Urinary bladder (tissue), 4 donors: ENCODE measurements at places on chromosomes 2 and 18. TPM values are rescaled to one million over a fixed set of nuclear protein-coding genes. Genes with fewer than 3 reads are reported as not detected.

RAB11FIP5 gene
- polyA plus RNA-seq: 22.6 TPM

CHRNA1 gene
- not detected for polyA plus RNA-seq

SLC16A14 gene
- polyA plus RNA-seq: 4.9 TPM

SGO2 gene
- polyA plus RNA-seq: 1.7 TPM

PKDCC gene
- polyA plus RNA-seq: 247 TPM

DSG1 gene
- polyA plus RNA-seq: not detected

ZFP36L2 gene
- polyA plus RNA-seq: 145 TPM

REG3A gene
- polyA plus RNA-seq: not detected

SPDYA gene
- 0.04 TPM for polyA plus RNA-seq

PIEZO2 gene
- 5.9 TPM for polyA plus RNA-seq

GKN1 gene
- 0.47 TPM for polyA plus RNA-seq

PSMA8 gene
- polyA plus RNA-seq: not detected

UGT1A4 gene
- polyA plus RNA-seq: 1.2 TPM

C2orf15 gene
- polyA plus RNA-seq: 0.60 TPM

GRHL1 gene
- polyA plus RNA-seq: 2.8 TPM

DSC3 gene
- 1.7 TPM for polyA plus RNA-seq

GRCh38 chr2:7625392-7626138 is 708.4 kb downstream of the RNF144A start:
- no peak for DNase-seq

DNA sequence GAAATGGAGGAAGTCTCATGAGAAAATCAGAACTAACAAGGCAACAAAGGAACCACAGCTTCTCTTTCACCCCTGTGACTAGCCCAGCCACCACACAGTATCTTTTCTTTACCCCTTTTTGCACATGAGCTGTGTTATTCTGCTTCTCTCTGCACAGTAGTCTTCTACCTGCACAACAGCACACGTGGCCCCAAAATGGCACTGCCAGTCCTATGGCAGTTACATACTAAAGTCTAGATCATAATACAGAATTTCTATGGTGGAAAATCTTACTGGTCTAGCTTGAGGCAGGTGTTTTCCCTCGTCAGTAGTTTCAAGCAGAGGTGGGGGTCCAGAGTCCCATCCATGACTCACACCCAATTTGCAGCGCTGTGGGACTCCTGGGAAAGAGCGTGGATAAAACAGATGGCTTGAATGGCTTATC is 177.7 kb downstream of the DIS3L2 start:
- DNase-seq: no peak

- no peak for DNase-seq
Observed at GRCh38 chr2:8481463-8482009, 200.3 kb upstream of the ID2 start.

GRCh38 chr2:173130496-173131465 is 55.1 kb downstream of the MAP3K20 start:
- DNase-seq: no peak

DNA sequence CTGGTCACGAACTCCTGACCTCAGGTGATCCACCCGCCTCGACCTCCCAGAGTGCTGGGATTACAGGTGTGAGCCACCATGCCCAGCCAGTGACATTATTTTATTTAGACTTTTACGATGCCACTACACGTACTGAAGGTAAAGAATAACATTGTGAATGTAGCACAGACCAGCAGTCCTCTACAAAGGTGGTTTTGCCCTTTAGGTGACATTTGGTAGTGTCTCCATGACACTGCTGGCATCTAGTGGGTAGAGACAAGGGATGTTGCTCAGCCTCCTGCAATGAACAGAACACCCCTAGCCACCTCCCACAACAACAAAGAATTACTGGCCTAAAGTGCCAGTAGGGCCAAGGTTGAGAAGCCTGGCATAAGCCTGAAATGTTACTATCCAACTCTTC is 69.5 kb downstream of the MYOM1 start:
- DNase-seq: no peak

- DNase-seq: no peak
Observed at GRCh38 chr18:56651771-56652092, 573 bp downstream of the WDR7 start.

GRCh38 chr2:72570413-72570812 is 255.4 kb downstream of the EXOC6B start:
- no peak for DNase-seq

GRCh38 chr2:184633726-184634125 is 35.4 kb downstream of the ZNF804A start:
- DNase-seq: no peak

GRCh38 chr2:73825408-73825807 is 3.4 kb upstream of the STAMBP start:
- DNase-seq: no peak

DNA sequence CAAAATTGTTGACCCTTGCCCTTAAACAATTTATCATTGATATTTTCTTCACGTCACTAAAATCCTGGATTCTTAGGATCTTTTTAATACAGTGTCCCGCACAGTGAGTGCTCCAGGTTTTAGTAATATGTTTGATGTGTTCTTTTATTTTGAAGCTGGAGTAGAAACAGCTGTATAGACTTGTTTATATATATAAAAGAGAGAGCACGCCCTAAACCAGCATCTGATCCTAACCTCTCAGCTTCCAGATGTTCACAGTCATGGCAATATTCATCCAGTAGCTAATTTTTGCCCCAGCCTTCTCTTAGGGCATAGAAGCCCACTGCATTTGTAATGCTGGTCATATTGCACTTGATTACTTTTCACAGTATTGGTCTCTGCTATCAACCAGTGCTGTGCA is 170.0 kb upstream of the EPAS1 start:
- no peak for DNase-seq

GRCh38 chr18:26008096-26008495 is 82.3 kb downstream of the SS18 start:
- no peak for DNase-seq

DNA sequence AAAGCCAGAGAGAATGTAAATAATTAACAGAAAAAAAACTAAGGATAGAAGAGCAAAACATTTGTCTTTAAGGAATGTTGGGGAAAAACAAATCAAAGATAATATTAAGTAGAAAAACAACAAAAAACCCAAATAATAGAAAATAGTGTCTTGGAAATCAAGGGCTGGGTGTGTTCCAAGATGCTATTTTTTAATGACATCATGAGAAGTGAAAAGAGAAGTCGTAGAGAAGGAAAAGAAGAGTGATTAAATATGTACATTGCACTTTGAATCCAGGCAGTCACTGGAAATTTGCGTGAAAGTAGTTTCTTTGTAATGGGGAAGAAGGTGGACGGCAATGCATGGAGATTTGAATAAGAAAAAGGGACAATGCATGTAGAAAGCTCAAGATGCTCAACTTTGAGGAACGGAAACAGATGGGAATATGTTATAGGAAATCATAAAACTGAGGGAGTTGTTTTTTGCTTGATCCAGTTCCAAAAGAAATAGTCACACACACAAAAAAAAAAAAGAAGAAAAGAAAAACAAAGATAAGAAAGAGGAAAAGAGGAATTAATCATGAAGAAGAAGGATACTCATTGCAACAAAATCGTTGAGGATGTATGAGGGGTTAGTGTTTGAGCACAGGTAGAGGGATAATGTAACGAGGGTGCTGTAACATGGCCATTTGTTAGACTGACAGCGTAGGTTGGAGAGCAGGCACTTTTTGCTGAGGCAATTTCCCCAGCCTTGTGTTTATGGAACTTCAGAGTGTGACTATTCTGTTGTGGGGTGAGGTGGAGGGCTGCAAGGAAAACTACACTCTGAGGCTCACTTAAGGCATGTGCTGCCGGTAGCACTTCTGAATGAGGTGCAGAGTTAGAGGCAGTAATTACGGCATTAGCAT is 184.1 kb downstream of the CALCRL start:
- DNase-seq: no peak

DNA sequence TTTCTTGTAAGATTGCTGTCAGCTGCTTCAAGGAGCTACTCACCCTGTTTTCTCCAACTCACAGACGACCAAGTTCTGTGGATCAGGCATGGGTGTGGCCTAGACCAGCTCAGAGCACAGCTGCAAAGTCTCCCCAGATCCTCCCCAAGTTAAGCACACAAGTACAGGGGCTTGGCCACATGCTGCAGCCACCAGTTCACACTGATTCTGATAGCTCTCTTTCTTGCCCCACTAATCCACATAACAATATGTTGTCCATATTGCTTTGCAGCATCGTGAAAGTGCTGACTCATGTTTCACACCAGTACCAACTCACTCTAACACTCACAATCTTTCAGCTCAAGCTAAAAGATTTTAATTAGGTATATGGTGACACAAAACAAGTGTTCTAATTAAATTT is 437.0 kb downstream of the PARD3B start:
- no peak for DNase-seq

DNA sequence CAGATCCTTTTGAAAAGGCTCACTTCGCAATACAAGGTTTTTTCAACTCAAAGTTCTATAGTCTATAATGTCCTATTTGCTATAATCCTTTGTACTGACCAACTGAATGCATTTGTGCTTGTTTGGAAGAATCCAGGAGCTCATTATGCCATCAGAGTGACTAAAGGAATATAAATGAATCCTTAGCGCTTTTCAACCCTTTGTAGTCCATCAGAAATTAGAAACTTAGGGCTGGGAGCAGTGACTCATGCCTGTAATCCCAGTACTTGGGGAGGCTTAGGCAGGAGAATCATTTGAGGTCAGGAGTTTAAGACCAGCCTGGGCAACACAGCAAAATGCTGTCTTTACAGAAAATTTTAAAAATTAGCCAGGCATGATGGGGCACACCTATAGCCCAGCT is 330.2 kb upstream of the CHAC2 start:
- DNase-seq: no peak
